ENCODE measurements at places on chromosomes 3 and 15.

GRCh38 chr15:88912500-88912921 is 668 bp downstream of the MFGE8 start:
- DNase-seq: no peak

DNA sequence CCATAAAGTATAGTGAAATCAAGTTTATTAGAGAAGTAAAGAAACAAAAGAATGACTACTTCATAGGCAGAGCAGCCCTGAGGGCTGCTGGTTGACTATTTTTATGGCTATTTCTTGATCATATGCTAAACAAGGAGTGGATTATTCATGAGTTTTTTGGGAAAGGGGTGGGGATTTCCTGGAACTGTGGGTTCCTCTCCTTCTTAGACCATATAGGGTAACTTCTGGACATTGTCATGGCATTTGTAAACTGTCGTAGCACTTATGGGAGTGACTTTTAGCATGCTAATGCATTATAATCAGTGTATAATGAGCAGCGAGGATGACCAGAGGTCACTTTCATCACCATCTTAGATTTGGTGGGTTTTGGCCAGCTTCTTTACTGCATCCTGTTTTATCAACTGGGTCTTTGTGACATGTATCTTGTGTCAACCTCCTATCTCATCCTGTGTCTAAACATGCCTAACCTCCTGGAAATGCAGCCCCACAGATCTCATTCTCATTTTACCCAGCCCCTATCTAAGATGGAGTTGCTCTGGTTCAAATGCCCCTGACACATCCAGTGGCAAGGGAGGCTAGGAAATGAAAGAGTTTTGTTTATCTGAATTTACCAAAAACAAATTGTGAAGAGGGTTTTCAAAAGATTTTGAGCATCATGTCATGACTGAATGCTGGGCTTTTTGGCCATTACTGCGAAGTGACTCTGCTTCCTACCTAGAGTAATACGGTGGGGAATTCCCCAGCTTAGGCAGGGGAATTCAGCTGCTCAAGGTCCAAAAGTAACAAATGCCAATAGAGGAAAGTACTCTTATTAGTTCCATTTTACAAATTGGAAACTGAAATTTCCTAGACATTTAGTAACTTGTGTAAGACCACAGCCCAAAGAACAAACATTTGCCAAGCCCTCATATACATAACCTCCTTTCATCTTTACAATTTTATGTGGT is 6.2 kb upstream of the SPSB4 start:
- no peak for DNase-seq

- no peak for DNase-seq
Observed at GRCh38 chr15:70222606-70223005, 124.9 kb upstream of the TLE3 start.

- DNase-seq: no peak
Observed at GRCh38 chr3:81753416-81754027, 7.9 kb downstream of the GBE1 start.

DNA sequence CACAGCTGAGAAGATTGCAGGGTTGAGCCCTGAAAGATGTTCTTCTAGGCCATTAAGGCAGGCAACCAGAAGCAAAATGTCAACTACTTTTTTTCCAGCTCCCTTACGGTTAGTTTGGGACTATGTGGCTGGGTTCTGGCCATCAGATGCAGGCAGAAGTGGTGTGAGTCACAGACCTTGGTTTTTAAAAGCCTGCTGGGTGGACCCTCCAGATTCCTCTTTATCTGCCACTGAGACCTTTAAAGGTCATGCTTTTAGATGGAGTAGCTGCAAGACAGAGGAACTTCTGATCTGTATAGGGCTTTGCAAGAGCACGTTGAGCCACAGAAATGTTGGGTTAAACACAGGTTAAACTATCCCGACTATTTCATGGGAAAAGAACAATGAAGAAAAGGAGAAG is 102.9 kb downstream of the CHST2 start:
- no peak for DNase-seq

DNA sequence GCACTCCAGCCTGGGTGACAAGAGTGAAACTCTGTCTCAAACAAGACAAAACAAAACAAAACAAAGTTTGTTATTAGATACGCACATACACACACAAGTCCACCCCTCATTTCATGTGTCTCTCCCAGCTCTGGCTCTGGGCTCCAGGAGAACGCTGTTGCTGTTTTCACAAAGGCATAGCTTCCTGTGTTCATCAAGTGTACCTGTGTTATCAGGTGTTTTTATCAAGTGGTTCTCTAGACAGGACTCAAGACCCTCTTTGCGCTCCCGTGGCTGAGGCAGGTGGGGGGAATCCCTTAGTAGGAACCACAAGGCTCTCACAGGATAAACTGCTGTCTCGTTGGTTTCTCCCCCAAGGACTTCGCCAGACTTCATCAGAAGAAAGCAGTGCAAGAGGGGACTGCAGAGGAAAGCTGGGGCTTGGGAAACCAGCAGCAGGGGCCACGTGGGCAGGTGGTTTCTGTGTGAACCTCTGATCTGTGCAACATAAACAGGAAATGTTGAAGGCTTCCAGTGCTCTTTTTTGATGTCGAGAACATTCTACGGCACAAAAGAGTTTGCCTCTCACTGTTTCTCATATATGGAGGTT is 6.9 kb upstream of the PPP1R2 start:
- DNase-seq: no peak

GRCh38 chr3:88059380-88060170 is 520 bp downstream of the ZNF654 start:
- no peak for DNase-seq

- no peak for DNase-seq
Observed at GRCh38 chr3:133464573-133464972, 64.7 kb downstream of the BFSP2 start.

GRCh38 chr3:141486496-141486745 is 406 bp upstream of the RASA2 start:
- no peak for DNase-seq

DNA sequence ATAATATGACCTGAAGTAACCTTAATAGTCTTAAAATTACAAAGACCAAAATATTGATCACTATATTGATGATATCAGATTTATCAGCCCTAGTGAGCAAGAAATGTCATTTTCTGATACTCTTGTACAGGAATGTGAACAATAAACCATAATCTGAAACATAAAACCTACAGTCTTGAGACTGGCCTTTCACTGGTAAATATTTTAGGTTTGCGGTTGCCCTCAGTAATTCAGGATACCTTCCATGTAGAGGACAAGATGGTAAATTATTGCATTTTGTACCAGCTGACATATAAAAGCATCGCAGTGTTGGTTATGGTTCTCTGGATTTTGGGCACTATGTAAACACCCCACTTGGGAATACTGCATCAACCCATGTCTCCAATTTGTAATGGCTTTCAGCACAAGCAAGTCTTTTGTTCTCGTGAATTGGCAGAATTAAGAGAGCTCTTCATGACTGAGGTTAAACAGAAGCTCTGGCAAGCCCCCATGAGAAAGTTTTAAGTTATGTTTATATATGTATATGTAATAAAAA is 128.5 kb downstream of the LMLN start:
- no peak for DNase-seq

DNA sequence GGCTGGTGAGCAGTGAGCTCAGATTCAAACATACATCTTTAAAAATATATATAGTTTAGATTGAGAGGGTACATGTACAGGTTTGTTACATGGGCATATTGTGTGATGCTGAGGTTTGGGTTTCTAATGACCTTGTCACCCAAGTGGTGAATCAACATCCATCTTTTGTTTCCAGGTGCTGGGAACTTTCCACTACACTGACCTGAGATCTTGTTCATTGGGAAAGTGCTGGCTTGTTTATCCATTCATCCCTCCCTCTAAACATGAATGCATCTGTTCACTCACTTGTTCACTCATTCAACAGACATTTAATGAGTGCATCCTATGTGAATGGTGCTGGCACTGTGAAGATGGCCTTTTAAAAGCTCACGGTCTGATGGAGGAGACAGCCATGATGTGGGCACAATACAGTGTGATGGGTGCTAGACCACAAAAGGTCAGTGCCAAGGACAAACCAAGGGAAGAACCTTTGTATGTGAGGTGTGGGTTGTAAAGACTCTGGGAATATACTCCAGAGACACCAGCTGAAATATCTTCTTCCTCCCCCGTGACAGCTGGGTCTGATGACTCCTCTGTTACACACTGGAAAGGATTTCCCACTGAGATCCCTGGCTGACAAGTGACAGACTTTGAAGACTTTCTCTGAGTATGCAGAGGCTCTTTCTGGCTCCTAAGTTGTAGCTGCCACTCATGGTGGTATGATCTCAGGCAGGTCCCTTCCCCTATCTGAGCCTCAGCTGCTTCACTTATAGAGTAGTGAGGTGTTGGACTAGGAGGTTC is 16.2 kb upstream of the ITGA11 start:
- no peak for DNase-seq

DNA sequence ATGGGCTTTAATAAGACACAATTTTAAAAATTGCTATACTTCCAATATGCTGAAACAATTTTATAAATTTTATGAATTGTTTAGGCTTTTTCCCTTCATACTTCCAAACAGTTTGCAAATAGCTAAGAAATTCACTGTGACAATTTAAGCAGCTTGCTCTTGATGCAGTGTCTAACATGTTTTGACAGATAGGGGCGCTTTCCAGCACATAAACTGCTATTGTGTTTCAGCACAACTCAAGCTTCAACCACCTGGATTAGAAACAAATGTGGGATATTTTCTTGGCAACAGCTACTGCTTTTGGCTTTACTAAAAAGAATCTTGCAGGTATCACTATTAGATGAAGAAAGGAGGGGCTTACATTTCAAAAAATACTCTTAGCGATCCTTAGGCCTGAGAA is 565.8 kb upstream of the DPPA4 start:
- no peak for DNase-seq

DNA sequence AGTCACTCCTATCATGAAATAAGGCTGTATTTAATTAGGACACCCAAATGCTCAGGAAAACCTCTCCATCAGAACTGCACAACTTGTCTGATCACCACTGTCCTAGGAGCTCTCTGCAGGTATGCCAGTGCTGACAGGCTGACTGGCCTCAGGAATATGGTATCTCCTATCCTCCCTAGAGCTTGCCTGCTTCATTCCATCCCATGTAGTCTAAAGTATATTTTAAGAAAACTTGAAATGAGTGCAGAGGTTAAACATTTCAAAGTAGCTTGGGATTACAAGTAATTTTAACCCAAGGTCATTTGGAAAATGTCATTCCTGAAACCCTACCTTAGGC is 23.7 kb downstream of the FILIP1L start:
- no peak for DNase-seq

DNA sequence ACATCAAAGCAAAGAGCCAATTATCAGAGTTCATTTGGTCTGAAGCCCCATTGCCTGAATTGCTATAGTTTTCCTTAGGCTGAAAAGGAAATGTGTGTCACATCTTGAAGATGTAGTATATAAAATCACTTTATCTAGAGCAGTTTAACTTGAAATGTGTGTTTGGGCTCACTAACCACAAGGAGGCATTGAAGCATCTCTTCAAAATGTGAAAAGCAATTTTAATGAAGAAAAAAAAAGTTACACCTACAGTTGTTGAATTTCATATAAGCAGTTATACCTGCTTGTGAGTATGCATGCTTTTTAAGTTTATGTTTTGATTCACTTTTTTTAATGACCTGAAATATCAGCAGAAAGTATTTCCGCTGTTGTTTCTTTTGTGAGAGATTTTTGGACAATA is 129.3 kb downstream of the IQCH start:
- DNase-seq: no peak

- DNase-seq: no peak
Observed at GRCh38 chr15:59244337-59244736, 37.7 kb downstream of the LDHAL6B start.

DNA sequence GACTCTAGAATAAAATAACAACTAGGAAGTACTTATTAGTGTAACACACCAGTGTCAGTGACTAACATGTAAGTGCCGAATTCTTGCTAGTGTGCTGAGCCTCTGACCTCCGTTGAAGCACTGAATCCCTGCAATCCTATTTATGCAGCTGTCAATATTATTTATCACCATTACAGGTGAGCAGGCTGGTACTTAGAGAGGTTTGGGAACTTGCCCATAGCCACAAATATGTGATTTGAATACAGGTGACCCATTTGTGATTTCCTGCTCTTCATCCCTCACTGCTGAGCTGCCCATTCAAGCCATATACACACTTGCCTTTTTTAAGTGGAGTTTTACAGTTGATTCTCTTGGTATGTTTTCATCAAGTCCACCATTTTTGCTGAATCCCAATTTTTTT is 12.2 kb downstream of the EIF4E3 start:
- no peak for DNase-seq

DNA sequence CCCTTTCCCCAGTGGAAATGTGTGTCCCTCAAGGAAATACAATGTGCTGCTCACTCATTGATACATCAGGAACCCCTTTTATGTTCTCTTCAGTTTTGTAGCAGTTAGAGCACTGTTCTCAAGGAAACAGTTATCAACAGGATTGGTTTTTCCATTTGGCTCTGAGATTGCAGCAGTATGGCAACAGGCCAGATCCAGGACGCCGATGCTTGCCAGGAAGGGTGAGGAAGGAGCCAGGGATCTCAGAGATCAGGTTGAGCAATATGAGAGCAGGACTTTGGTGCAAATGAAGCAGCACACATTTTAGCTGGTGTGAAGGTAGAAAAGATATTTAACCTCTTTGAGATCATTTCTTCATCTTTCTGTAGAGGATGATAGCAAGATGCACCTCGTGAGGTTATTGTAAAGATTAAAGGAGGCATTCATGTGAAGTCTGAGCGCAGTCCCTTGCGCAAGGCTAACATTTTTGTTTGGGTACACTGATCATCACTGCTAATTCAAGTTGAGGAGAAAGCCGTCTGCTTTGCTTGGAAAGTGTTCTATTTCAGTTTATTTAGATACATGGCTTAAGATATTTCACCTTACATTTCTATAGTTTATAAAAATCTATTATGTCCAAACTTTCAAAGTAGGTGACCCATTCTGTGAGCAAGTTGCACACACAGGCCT is 68.5 kb downstream of the KCNH8 start:
- DNase-seq: no peak

DNA sequence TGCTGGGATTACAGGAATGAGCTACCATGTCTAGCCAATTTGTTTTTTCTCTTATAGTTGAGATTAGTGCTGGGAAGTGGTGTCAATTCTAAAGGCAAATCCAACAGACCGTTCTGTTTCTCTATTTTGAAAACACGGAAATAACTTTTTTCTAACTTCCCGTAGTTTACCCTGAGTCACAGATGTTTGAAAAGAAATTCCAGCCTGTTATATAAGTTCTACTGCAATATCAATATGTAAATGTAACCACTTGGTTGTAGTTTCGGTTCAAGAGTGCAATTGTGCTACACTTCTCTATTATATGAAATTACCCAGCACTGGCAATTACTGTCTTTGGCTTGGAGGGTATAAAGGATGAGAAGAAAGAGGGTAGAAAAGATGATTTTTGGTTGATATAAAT is 22.3 kb upstream of the GNB4 start:
- no peak for DNase-seq

DNA sequence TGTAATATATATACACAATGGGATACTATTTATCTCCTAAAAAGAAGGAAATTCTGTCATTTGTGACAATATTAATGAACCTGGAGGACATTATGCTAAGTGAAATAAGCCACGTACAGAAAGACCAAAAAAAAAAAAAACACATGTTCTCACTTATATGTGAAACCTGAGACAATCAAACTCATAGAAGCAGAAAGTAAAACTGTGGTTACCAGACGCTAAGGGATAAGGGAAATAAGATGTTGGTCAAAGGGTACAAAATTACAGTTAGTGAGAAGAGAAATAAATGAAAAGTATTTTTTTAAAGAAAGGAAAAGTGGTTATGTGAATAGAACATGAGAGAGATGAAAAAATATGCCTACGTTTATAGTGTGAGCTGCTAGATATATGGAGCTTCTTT is 101.1 kb downstream of the CPNE4 start:
- DNase-seq: no peak
